Jurkat, Clone E6-1 (cell line): ENCODE measurements at places on chromosomes 1 and 21.

GRCh38 chr1:33435096-33435820 lies 4.4 kb upstream of the PHC2 start:
- DNase-seq: no peak

DNA sequence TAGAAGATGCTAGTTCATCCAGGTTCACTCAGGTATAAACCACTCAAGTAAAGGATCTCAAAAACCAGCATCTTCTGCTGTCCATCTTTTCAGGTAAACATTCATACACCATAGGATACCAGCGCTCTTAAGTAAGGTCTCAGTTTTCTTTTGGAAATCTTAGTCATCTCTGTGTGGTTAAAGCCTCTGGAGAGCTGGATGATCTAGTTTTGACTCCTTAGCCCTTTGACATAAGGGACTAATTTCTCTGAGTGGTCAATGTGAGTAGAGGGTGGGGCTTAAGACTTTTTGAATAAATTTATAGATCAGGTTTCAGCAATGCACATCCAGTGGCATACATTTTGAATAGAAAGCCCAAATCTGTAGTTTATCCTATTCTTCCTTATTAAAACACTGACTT lies 92.3 kb downstream of the CTH start:
- DNase-seq: no peak

DNA sequence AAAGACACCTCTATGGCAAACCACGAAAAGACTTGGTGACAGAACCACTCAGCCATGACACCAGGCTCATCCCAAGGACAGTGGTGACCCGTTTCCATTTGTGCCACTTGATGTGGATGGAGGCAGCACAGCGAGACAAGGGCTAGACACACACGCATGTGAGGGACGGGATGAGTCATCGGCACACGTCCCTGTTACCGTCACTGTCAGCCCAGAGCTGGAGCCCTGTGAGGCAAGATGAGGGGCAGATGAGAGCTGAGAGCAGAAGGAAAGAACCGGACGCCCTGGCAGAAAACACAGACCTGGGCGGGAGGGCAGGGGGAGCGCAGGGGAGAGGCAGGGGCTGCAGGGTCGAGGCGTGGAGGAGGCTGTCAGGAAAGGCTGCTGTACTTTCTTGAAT lies 57.8 kb downstream of the SIK1 start:
- DNase-seq: no peak

GRCh38 chr1:29245876-29246275 lies 9.6 kb downstream of the PTPRU start:
- DNase-seq: no peak

GRCh38 chr21:43598416-43599120 lies 60.7 kb downstream of the HSF2BP start:
- no peak for DNase-seq

DNA sequence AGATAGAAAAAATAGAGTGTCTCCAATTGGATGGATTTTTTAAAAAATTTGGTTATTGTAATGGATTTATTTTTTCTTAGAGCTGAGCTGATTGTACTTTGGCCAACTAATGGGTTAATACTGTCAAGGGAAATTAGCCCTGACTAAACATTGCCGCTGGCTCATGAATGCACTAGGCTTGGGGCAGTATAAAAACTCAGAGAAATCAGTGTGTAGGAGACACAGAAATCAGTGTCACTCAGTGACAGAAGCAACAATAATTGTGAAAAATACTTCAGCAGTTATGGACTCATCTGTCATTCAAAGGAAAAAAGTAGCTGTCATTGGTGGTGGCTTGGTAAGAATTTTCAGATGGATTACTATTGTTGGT lies at the start of gene KMO:
Gene KMO, plus strand, starts transcription at position 217 of the 370 bp plus-strand sequence. Its CDS starts 67 bp downstream, at position 284.
- DNase-seq: no peak

GRCh38 chr1:239814306-239814881 lies 277.3 kb upstream of the FMN2 start:
- no peak for DNase-seq

- DNase-seq: no peak
These were observed 236.7 kb downstream of the BARHL2 start for GRCh38 chr1:90480271-90480835.

GRCh38 chr1:207817166-207817565 lies 65.3 kb downstream of the CD46 start:
- DNase-seq: no peak

- DNase-seq: no peak
These were observed 24.7 kb downstream of the TRPM2 start for GRCh38 chr21:44377922-44378645.

GRCh38 chr1:206709772-206710459 lies 25.2 kb downstream of the MAPKAPK2 start:
- DNase-seq: no peak

DNA sequence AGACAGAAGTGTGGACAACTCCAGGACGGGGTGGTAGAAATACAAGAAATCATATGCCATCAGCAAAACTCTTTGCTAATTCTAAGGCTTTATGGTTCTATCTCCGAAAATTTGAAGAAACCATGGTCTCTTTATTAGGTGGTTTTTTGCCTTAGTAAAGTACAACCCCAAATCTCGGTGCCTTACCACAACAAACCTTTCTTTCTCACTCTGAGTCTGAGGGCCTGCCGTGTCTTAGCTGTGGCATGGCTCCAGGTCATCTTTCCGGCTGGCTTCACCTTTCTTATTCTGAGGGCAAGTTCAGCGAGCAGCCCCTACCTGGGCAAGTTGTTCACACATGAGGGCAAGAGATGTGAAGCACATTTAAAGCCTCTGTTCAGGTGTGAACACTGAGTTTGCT lies 280.6 kb downstream of the TTLL7 start:
- no peak for DNase-seq

GRCh38 chr1:15174615-15174983 lies 21.1 kb downstream of the TMEM51 start:
- no peak for DNase-seq

- peak; percentile 79 for DNase-seq
These were observed 79.0 kb upstream of the NFASC start for GRCh38 chr1:204791453-204792353.

- DNase-seq: no peak
These were observed 69.3 kb upstream of the ANGPTL1 start for GRCh38 chr1:178940068-178940765.

GRCh38 chr21:25563361-25564116 lies 43.7 kb downstream of the MRPL39 start:
- peak; percentile 44 for DNase-seq

GRCh38 chr21:42403611-42404231 lies at the start of gene UBASH3A:
Gene UBASH3A (plus strand): TSS chr21:42403902. CDS start chr21:42403946, 44 bp downstream.
- peak; percentile 92 for DNase-seq

- no peak for DNase-seq
These were observed 68.6 kb downstream of the SLC35F3 start for GRCh38 chr1:233972951-233973635.

- no peak for DNase-seq
These were observed 771.1 kb upstream of the ADGRL4 start for GRCh38 chr1:79777481-79778219.

- no peak for DNase-seq
These were observed 153.1 kb downstream of the GRIK1 start for GRCh38 chr21:29786496-29787360.

DNA sequence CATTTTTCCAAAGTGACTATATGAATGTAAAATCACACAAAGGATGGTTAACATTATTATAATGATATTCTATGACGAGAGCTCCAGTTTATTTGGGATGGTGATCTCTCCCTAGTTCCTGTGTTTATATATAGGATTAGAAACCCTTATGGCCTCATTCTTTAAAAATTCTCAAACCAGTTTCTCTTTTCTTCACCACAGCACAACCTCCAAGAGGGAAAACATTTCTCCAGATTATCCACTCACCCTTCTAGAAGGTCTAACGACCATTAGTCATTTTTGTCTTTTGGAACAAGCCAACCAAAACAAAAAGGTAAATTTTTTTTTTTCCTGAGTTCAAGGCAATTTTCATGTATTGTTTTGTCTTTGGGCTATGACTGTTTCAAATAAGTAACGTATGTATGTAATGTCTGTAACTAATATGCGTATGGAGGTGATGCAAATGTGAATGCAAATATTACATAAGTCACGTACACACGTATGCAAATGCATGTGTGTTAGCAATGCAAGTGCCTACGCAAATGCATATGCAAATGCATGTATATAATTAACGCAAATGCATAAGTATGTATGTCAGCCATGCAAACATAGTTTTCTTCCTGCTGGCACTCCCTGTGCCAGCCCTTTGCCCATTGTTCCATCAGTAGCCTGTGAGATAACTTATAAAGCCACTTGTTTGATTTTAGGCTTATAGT lies 72.5 kb upstream of the MORC3 start:
- DNase-seq: no peak

GRCh38 chr1:204575221-204576190 lies 59.3 kb downstream of the MDM4 start:
- no peak for DNase-seq

GRCh38 chr1:230940848-230941247 lies 37.8 kb downstream of the TTC13 start:
- DNase-seq: no peak

GRCh38 chr1:161738627-161739287 lies 10.8 kb upstream of the DUSP12 start:
- peak; percentile 67 for DNase-seq

DNA sequence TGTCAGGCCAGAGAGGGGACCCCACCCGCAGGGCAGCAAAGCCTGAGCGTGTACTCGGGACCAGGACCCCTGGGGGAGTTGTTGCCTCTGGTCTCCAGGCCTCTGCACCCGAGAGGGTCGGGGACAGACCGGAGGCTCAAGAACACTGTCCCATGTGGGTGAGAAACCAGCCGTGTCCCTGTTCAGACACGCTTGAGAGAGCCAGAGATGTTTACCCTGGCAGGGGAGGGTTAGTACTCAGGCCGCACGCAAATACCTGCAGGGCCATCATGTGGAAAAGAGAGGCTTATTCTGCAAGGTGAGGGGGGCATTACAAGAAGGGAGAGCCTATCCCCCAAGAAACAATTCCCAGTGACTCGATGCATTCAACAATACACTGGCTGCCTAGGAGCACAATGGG lies 74.0 kb upstream of the ARHGEF16 start:
- no peak for DNase-seq

- DNase-seq: no peak
These were observed 424.4 kb downstream of the NPHP4 start for GRCh38 chr1:5567839-5568238.

DNA sequence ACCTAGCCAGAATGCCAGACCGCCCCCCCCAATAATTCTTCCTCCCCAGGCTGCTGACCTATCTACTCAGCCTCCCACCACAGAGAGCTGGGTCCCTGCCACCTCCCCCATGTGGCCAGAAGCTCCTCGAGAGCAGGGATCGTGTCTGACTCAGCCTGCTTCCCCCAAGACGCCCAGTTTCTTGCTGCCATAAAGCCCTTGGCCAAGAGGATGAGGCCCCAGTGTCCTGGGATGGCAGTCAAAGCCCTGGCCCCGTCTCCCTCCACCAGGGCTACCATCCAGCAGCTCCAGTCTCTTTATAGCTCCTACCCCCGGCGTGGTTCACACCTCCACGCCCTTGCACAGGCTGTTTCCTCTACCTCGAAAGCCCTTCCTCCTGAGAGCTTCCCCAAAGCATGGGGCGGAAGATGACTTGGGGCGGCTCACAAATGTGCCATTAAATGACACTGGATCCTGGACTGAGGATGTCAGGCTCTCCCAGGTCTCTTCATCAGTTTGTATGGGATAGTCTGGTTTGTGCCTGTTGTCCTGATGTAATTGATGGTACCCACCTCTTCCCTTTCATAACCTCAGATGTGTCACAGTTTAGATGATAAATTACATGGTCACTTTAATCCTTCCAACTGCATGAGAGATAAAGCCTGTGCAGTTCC lies 13.2 kb downstream of the ADGRB2 start:
- DNase-seq: no peak

GRCh38 chr1:154445040-154445472 lies 39.9 kb downstream of the IL6R start:
- DNase-seq: peak; percentile 19

GRCh38 chr1:244964112-244964971 lies 100.0 kb upstream of the HNRNPU start:
- peak; percentile 37 for DNase-seq

DNA sequence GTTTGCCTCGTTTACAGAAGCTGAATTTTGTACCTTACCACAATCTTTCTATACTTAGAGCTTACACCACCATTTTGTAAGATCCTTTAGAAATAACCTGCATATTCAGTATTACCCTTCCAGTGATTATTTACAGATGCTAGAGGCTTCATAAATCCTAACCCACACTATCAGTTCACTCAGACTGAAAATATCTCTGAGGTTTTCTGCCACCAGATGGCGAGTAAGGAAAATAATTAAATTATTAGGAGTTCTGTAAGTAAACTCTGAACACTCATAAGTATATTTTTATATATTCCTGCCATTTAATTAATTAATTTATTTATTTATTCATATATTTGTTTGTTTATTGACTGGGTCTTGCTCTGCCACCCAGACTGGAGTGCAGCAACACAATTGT lies 1635.2 kb downstream of the PLA2G4A start:
- DNase-seq: no peak

- no peak for DNase-seq
These were observed 45.4 kb upstream of the POFUT2 start for GRCh38 chr21:45332981-45333582.

DNA sequence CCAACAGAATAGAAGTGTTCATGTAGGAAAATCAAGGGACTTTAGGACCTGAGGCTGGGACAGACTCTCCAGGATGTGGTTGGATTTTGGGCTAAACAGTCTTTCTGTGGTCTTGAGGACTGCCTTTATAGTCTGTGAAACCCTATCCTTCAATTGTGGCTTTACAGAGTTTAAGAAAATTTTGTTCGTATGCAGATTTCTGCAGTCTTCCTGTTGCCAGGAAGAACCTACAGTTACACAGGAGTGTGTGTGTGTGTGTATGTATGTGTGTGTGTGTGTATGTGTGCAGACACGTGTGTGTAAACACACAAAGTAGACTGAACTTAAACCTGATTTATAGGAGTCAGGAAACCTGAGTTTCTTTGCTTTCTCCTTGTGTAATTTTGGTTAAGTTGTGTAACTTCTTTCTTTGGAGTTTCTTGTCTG lies 22.8 kb downstream of the NEK7 start:
- peak; percentile 98 for DNase-seq

- no peak for DNase-seq
These were observed 21.3 kb upstream of the C1orf105 start for GRCh38 chr1:172398970-172399755.

- no peak for DNase-seq
These were observed 86.1 kb downstream of the NPHP4 start for GRCh38 chr1:5906116-5906515.

DNA sequence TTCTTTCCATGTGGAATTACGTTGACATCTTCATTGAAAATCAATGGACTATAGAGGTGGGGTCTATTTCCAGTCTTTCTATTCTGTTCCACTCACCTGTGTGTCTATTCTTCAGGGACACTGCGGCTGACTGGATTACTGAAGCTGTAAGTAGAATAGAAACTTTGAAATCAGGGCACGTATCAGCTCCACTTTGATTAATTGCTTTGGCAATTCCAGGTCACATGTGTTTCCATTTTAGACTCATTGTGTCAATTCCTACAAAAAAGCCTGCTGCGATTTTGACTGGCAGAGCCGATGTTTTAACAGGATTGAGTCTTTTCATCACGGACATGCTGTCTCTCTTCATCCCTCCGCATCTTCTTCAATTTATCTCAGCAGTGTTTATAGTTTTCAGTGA lies 20.9 kb upstream of the RNF223 start:
- DNase-seq: no peak
